ENCODE measurements at places on chromosomes 6 and 20. TPM values are rescaled to one million over a fixed set of nuclear protein-coding genes. Genes with fewer than 3 reads are reported as not detected.

Gene NXT1
- 34.7 TPM for total RNA-seq

Gene PHACTR3
- total RNA-seq, result not detected

Gene RGS17
- total RNA-seq, result 5.2 TPM

Gene PDE7B
- total RNA-seq, result 0.33 TPM

Gene ELOVL4
- 2.2 TPM for total RNA-seq

Gene LPA
- total RNA-seq, result not detected

Gene TSBP1
- not detected for total RNA-seq

Gene SLC22A16
- not detected for total RNA-seq

Gene FABP7
- not detected for total RNA-seq

Gene RAD21L1
- not detected for total RNA-seq

Gene STX11
- 1.6 TPM for total RNA-seq

Gene MYCT1
- total RNA-seq, result 0.16 TPM

Gene BNIP5
- total RNA-seq, result not detected
